Stimulated activated naive CD4-positive, alpha-beta T cell (primary cell): ENCODE measurements at places on chromosomes 12 and 14.

GRCh38 chr14:86333493-86333892 lies 803.5 kb downstream of the FLRT2 start:
- no peak for DNase-seq

- no peak for DNase-seq
Measured at GRCh38 chr12:131101703-131102492, 148.2 kb downstream of the ADGRD1 start.

- DNase-seq, result no peak
Measured at GRCh38 chr12:31479516-31480210, 111.3 kb downstream of the DENND5B start.

- no peak for DNase-seq
Measured at GRCh38 chr14:105641075-105641937, 114.9 kb downstream of the TMEM121 start.

GRCh38 chr12:45582986-45583659 lies 146.4 kb upstream of the ARID2 start:
- no peak for DNase-seq

- no peak for DNase-seq
Measured at GRCh38 chr14:21015312-21015711, 9.5 kb downstream of the NDRG2 start.

GRCh38 chr12:118189741-118190191 lies 53.8 kb downstream of the PEBP1 start:
- DNase-seq, result no peak

DNA sequence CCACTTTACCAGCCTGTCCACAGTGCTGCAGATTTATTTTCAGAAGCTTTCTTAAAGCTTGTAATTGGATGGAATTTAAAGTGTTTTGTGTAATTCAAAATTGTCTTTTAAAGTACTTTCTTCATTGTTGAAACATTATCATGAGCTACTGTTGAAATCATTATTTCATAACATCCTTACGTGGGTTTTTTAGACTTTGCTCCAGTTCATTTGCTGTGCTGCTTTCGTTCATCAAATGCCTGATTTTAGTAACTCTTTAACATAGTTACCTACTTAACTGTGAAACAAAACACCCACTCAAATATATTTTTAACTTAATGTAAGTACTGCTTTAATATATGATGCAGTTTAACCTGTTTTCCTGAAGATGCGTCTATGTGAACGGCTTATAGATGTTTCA lies 47.5 kb downstream of the PIWIL1 start:
- DNase-seq, result no peak

DNA sequence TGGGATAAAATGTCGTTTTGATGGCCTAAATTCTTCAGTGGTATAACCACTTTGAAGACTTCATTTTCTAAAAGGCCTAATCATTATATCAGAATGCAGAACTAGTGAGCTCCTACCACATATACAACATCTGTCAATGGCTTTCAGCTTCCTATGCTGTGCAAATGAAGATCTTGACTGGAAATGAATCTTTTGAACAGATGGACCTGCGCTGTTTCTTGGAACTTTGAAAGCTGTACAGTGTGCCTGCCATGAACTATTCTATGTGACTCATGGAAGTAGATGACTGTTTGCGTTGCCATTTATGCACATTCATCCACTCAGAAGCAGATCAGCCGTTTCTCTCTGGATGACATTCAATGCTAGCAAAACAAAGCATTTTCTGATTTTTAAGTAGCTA lies 542.2 kb upstream of the USP15 start:
- DNase-seq, result no peak

DNA sequence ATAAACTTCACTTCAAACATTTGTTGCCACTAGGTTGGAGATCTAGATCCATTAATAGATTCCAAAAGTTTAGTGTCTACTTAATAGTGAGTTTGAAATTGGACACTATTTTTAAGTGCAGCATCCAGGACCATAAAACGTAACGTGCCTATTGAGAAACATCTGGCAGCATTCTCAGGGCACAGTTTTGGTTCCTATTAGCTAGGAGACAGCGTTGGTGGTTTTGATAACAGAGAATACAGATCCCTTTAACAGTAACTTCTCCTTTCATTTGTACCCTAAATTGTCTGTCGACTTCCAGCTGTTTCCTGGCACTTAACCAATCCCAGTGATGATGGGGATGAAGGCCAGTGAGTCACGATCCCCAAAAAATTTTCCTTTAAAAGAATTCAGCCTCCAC lies 25.8 kb downstream of the KCNK10 start:
- no peak for DNase-seq

GRCh38 chr12:120719496-120720233 lies 6.0 kb upstream of the ACADS start:
- DNase-seq, result no peak

GRCh38 chr14:91858536-91859275 lies 8.6 kb downstream of the TC2N start:
- DNase-seq, result no peak

- DNase-seq, result no peak
Measured at GRCh38 chr14:38311655-38312054, 55.8 kb upstream of the CLEC14A start.
